ENCODE measurements at places on chromosomes 4 and X. TPM values are rescaled to one million over a fixed set of nuclear protein-coding genes. Genes with fewer than 3 reads are reported as not detected.

DNA sequence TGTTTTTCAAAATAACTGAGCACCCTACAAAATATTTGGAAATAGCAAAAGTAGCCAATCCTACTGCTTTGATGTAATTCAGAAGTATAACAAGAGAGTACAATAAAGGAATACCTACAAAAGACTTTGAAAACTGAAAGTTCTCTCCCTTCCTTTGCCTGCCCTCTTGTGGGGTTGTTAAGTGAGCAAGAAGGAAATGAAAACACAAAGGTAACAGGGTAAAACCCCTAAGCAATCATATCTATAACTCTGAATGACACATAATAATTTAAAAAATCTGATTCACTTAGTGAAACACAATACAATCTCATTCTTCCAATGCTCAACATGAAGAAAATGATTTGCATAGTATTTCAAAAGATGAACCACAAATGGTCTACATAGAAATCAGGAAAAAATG is 98.2 kb downstream of the FRYL start:
- no peak for DNase-seq

DNA sequence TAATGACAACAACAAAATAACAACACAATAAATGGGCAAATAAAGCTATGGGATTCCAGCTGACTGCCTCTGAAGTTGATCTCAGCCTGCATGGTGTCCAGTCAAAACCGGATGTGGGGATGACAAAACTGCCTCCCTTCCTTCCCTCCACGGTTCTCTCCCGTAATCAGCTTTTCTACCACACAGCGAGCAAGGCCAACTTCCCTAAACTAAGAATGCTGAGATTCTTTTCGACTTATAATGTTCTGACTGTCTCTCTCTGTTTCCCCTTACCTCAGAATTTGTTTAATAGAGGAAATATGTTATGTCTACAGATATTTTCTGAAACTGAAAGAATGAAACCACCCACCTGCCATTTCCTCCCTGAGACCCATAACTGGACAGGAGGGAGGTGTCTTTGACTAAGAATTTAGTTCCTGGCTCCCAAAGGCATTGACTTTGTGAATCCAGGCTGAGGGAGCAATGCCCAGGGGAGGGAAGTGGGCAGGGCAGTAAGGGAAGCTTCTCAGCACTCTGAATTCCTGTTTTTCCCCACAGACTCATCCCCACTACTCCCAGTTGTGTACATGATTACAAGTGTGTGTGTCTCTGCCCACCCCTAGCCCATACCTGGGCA is 1.0 kb upstream of the TLR1 start:
- no peak for DNase-seq

DNA sequence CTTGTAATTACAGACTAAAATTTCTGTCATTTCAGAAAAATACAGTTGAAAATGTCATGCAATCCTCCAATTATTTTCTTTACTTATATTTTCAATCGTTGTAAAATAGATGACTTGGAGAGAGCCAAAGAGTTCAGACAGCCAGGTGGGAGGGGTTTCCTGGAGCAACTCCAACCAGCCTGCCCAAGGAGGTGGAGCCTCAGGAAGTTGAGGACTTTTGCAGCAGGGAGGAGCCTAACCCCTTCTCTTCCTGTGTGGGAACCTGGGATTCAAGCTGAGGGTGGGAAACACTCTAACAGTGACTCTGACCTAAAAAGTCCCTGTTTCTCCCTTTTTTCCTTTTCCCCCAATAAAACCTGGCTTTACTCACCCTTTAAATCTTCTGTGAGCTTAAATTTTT is 72.2 kb upstream of the GABRG1 start:
- DNase-seq = no peak

GRCh38 chr4:104747635-104748034 is 252.9 kb upstream of the CXXC4 start:
- no peak for DNase-seq

DNA sequence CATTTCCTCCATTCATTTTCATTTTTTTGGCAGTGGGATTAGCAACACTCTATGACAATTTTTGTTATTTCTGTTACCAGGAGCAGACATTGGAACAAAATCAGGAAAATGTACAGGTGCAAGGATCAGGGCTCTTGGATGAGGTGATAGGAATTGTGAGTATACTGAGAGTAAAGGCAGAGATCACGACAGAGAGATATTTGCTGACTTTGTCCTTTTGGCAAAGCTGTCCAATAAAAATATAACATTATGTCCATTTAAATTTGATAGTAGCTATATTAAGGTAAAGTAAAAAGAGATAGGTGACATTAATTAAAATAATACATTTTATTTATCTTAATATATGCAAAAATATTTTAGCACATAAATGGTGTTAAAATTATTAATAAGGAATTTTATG is 373.1 kb upstream of the GNPDA2 start:
- no peak for DNase-seq

- no peak for DNase-seq
Observed at GRCh38 chr4:107906458-107907100, 24.8 kb upstream of the CYP2U1 start.

DNA sequence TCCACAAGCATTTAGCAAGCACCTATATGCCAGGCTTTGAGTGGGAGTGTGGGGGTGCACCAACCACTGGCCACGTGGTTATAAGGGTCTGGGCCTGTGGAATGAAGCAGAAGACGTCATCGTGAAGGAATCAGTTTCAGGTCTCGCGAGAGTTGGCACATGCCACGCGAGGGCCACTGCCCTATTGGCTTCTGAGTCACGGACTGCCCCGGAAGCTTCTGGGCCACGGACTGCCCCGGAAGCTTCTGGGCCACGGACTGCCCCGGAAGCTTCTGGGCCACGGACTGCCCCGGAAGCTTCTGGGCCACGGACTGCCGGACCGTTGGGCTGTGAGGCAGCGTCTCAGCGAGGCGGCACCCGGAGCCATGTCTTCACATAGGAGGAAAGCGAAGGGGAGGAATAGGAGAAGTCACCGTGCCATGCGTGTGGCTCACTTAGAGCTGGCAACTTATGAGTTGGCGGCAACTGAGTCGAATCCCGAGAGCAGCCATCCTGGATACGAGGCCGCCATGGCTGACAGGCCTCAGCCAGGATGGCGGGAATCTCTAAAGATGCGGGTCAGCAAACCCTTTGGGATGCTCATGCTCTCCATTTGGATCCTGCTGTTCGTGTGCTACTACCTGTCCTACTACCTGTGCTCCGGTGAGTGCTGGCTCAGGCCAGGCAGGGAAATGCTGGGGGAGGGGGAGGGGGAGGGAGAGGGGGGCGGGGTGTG is at the start of gene FMR1NB:
FMR1NB (plus strand) TSS at position 300 of the 715 bp plus-strand sequence; CDS start at position 366, 66 bp downstream.
- DNase-seq = no peak

DNA sequence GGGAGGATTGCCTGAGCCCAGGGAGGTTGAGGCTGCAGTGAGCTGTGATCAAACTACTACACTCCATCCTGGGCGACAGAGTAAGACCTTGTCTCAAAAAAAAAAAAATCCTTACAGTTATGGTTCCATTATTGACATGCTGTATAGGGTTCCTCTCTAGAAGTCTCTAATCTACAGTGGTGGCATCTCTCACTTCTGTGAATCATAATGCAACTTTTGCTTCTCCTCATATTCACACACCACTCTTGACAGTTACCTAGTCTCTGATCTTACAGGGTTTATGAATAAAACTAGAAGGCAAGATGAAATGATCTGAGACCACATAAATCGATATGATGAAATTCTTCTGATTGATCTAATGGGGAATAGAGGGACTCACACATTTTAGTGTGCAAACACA is 40.6 kb downstream of the DOCK11 start:
- DNase-seq = no peak

GRCh38 chr4:95693594-95693993 is 144.8 kb upstream of the UNC5C start:
- DNase-seq = no peak

DNA sequence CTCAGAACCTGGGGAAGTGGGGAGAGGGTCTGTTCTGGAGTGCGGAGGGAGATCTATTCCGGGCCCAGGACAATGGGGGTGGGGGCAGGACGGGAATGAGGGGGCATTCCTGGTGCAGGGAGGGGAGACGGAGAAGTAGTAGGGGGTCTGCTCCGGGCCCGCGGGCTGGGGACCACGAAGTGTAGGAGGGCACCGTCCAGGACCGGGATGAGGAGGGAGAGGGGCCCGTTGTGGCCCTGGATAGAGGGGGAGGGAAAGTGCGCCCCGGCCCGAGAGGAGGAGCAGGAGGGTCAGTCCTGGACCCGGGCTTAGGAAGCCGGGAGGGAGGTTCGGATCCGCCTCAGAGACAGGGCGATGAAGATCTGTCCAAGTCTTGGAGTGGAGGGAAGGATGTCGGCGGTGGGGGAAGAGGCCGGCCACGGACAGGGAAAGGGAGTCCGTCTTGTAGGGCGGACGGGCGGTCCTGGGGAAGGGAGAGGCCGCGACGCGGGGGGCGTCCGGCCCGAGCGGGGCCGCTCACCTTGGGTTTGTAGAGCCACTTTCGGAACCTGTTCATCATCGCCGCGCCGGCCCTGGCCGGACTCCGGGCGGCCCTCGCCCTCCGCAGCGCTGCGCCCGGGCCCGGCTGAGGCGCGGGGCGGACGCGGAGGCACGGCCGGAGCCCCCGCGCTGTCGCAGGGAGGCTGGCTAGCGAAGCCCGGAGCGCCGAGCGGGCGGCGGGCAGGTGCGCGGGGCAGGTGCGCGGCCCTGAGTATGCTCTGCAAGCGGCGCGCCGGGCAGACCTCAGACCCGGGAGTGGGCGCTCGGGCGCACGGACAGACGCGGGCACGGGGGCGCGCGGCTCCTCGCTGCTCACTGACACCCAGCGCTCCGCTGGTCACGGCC is at the start of gene ZFYVE28:
ZFYVE28 (minus strand) TSS at position 881 of the 885 bp plus-strand sequence; CDS start at position 559, 322 bp downstream.
- no peak for DNase-seq

- DNase-seq = no peak
Observed at GRCh38 chr4:169128902-169129301, 118.8 kb upstream of the CBR4 start.

- DNase-seq = no peak
Observed at GRCh38 chrX:16851421-16851820, 18.7 kb downstream of the RBBP7 start.

DNA sequence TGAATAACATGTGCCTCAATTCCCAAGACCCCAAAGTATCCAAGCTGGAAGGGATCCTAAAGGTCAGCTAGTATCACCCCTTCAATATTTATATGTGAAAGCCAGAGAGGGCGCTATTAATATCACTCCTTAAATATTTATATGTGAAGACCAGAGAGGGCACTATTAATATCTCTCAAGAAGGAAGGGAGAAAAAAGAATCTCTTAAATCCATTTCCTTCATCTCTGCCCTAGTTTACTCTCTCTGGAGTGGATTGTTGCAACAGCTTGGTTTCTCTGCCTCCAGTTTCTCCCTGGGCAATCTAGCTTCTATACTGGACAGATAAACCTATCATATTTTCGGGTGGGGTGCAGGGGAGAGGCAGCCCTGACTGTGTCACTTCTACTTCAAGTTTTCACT is 31.6 kb upstream of the MSN start:
- DNase-seq = no peak

DNA sequence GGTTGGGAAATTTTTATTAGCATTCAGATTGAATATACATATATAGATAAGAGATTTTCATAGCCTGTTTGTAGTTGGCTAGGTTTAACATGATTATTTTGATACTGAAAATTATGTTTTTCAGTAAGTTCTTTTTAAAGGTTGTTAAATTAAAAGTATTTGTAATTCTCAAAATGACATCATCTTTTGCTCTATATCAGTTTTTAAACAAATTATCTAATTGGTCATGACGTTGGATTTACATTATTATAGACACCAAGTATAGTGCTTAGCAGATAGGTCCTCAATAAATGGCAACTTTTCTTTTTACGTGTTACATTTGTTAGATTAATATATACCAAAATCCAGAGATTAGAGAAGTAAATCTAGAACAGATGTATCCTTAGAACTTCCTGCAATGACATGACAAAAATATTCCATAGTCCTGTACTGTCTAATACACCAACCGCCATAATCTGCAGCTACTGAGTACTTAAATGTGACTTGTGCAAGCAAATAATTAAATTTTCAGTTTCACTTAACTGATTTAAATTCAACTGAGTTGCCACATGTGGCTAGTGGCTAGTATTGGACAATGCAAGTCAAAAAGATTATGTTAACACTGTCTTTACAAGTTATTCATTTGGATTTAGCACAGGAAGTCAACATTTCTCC is 1613.1 kb upstream of the TENM3 start:
- DNase-seq = no peak

GRCh38 chrX:121308276-121308805 is 260.9 kb downstream of the GLUD2 start:
- no peak for DNase-seq

COX18 gene
- 19.1 TPM for total RNA-seq

BEND2 gene
- not detected for total RNA-seq

GASK1B gene
- total RNA-seq = 46.6 TPM

GABRB1 gene
- total RNA-seq = 0.47 TPM

AMELX gene
- not detected for total RNA-seq

ANAPC10 gene
- 27.4 TPM for total RNA-seq

SULT1B1 gene
- total RNA-seq = 0.24 TPM

LGI2 gene
- total RNA-seq = 0.05 TPM

STX18 gene
- total RNA-seq = 26.4 TPM

USP51 gene
- total RNA-seq = 0.92 TPM

PPA2 gene
- total RNA-seq = 99.7 TPM

All from glomerular endothelial cell (primary cell).